Hematopoietic multipotent progenitor cell treated with erythropoietin and hydrocortisone succinate and interleukin-3 and kit ligand, for 8 days (in vitro differentiated cells): ENCODE measurements at places on chromosomes 1 and 21.

DNA sequence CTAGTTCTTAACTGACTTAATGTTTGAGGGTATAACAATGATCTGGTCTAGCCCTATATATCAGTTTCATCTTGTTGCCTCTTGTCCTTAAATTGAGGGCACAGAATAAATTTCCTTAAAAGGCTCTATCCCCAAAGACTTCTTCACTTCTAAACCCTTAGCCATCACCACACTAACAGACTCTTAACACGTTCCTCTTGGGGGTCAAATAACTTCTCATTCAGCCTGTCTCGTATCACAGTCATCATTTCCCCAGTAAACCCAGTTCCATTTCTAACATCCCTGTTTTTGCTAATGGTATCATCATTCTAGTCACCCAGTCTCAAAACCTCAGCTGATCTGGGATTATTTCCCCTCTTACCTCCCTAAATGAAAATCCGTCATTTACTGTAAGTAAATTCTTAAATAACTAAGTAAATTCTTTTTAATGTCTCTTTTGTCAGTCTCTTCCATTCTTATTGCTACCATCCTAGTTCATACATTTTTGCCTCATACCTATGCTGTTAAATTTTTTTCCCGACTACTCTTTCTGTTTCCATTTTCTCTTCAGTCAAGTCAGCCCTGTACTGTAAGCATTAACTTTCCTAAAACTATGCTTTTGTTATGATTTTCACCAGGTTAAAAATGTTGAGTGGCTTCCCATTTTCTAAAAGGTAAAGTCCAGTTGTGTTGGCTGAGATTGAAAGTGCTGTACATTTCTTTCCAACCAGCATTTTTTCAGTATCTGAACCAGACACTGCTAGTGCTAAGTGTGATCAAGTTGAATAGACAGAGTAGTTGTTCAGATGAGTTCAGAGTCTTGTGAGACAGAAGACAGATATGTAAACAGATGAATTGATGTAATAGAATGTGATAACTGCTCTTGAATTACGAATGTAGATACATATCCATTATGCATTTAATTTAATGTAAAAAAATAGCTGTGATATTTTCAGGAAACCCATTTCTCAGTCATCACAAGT is 6.9 kb downstream of the CTTNBP2NL start:
- DNase-seq: no peak

- no peak for DNase-seq
Observed at GRCh38 chr1:242201090-242201489, 202.2 kb upstream of the MAP1LC3C start.

GRCh38 chr1:28145728-28146127 is 30.8 kb downstream of the PTAFR start:
- no peak for DNase-seq

DNA sequence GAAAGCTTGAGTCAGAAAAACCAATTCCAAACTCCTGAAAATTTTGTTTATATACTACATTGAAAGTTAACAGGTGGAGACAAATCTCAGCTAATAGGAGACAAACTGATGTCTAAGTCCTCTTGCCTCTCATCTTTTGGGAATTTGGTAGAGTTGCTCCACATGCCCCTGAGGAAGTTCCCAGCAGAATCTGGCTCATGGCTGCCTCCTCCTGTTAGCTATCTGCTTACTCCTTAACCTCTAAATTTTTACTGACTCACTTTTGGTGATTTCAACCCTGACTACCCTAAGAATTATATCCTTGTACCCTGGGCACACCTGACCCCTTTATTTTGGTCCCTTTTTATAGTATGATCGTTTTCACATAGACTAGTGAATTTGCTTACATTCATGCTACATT is 633.7 kb upstream of the USP24 start:
- DNase-seq: no peak

DNA sequence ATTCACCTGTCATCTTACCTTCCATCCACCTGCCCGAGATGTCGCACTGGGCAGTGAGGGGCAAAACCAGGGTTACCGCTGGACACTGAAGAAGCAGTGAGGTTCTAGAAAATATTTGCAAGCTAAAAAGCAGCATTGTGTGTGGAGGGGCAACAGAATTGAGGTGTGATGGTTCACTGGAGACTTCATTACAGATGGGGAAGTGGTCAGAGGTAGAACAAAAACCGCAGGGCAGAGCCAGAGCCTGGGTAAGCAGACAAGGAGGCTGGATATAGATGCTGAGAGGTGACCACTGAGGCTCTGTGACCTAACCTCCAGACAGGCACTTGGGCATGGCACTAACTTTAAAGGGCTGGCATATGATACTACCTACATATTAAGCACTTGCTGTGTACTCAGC is 363.9 kb upstream of the PROX1 start:
- no peak for DNase-seq

DNA sequence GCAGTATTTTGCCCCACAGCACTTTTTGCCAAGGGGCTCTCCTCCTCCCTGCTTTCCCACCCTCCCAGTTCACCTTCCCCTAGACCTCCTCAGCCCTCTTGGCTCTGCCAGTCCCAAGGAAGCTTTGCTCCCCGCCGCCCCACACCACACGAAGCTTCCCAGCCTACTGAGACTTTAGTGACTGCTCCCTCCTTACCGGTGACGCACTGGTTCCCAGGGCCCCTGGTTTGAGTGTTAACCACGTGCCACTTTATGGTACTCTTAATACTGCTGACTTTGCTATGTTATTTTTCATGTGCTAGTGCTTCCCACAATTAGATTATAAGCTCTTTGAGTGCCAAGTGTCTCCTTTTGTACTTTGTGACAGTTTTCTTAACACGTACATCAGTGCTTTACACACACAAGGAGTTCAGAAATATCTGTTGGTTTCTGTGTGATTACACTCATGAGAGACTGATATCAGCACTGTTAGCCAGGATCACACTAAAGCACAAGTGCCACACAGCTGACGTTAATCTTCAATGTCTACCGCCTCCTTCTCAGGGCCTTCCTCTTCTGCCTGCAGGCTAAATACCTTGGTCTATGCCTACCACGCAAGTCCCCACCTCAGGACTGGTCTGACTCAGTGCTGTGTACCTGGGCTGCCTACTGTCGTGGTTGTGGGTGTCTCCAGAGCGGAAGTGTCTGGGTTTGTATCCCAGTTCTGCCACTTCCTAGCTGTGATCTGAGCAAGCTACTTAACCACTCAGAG is 61.0 kb downstream of the DNTTIP2 start:
- no peak for DNase-seq

DNA sequence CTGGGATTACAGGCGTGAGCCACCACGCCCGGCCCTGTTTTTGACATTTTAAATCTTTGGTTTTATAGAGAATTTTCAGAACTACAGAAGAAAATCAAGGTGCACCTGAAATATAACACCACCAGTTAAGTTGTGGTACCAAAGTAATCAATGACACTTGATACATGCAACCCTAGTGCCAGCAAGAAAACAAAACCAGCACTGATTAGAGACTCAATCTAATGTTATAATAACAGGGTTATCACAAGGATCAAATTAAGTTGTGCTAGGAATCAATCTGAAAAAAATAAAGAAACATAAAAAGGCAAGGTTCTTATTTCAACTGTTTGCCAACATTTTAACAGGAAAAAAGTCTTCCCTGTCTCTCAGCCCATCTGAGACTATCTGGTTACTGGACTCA is 23.8 kb downstream of the TGFBR3 start:
- no peak for DNase-seq
